ENCODE measurements at places on chromosomes 6 and 20. TPM values are rescaled to one million over a fixed set of nuclear protein-coding genes. Genes with fewer than 3 reads are reported as not detected.

The ADGB gene
- not detected for total RNA-seq

The BPIFA1 gene
- not detected for total RNA-seq

The PRR3 gene
- 31.4 TPM for total RNA-seq

The SIRPD gene
- total RNA-seq, result not detected

The ADAM33 gene
- total RNA-seq, result not detected

The KCNK16 gene
- not detected for total RNA-seq

The RPP21 gene
- total RNA-seq, result 159 TPM

The SEMG1 gene
- not detected for total RNA-seq

GRCh38 chr6:17381424-17382147, 11.8 kb upstream of the CAP2 start:
- H3K4me1 ChIP-seq, result no peaks in the 10 kb centered on the region
- no peak overlapping the region for H3K4me3 ChIP-seq
- no peaks in the 10 kb centered on the region for H3K27me3 ChIP-seq
- no peak for DNase-seq

GRCh38 chr6:132715204-132715603, 1.3 kb upstream of the VNN1 start:
- no peak overlapping the region for H3K4me3 ChIP-seq
- no peaks in the 10 kb centered on the region for H3K36me3 ChIP-seq
- no peaks in the 10 kb centered on the region for H3K27me3 ChIP-seq
- H3K27ac ChIP-seq, result no peak overlapping the region
- H3K4me1 ChIP-seq, result no peaks in the 10 kb centered on the region

DNA sequence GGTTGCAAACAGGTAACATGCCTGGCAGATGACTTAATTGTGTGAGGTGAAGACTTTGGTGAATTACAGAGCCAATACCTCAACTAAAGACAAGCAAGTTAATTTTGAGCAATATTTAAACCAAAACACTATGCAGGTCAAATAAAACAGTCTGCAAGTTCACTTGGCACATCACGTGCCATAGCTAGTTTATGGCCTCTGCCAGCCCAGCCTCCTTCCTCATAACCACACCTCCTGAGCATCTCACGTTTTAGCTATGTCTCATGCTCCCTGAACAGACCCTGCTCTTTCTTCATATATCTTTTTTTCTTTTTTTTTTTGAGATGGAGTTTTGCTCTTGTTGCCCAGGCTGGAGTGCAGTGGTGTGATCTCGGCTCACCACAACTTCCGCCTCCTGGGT, 4.5 kb upstream of the CNBD2 start:
- H3K4me1 ChIP-seq, result no peaks in the 10 kb centered on the region
- no peak for DNase-seq
- H3K4me3 ChIP-seq, result no peak overlapping the region
- H3K27ac ChIP-seq, result no peak overlapping the region
- H3K36me3 ChIP-seq, result no peaks in the 10 kb centered on the region

GRCh38 chr6:78400076-78400475, 467.3 kb upstream of the IRAK1BP1 start:
- no peaks in the 10 kb centered on the region for H3K27me3 ChIP-seq
- DNase-seq, result no peak
- H3K36me3 ChIP-seq, result no peaks in the 10 kb centered on the region
- H3K4me1 ChIP-seq, result no peaks in the 10 kb centered on the region
- H3K4me3 ChIP-seq, result no peak overlapping the region
- no peak overlapping the region for H3K27ac ChIP-seq

GRCh38 chr6:108578166-108578565, 17.4 kb downstream of the FOXO3 start:
- H3K27me3 ChIP-seq, result no peaks in the 10 kb centered on the region
- no peak overlapping the region for H3K4me3 ChIP-seq
- DNase-seq, result no peak
- no peak overlapping the region for H3K27ac ChIP-seq
- peaks cover 64% of the 10 kb centered on the region for H3K4me1 ChIP-seq

GRCh38 chr6:164967102-164967501, 342.3 kb downstream of the C6orf118 start:
- DNase-seq, result no peak
- no peaks in the 10 kb centered on the region for H3K4me1 ChIP-seq
- H3K27ac ChIP-seq, result no peak overlapping the region
- no peak overlapping the region for H3K4me3 ChIP-seq
- H3K27me3 ChIP-seq, result no peaks in the 10 kb centered on the region
- no peaks in the 10 kb centered on the region for H3K36me3 ChIP-seq

DNA sequence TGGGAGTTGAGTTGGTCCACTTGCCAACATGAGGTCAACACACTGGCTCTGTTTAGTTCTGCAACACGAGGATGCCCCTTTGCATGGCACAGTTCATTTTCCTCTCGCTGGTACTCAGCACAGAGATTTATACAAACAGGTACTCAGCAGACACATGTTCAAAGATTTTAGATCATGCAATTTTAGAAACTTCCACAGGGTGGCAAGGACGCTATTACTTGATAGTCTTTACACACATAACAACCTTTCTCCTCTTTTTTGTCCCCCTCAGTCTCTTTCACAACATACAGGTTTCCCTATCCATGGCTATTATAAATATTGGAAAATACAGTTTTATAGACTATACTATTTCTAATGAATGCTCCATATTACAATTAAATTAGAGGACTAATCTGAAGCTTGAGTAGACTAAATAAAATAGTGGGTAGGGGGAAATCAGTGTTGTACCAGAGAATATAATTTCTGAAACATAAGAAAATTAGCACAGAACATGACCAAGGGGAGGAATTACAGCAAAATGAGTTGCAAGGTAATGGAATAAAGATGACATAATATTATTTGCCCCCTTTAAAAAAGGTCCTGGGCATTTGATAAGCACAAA, 331.8 kb upstream of the BTBD3 start:
- no peak overlapping the region for H3K27ac ChIP-seq
- DNase-seq, result no peak
- H3K4me1 ChIP-seq, result no peaks in the 10 kb centered on the region
- no peaks in the 10 kb centered on the region for H3K36me3 ChIP-seq

GRCh38 chr6:44021589-44022295, 105.5 kb downstream of the MRPL14 start:
- H3K27ac ChIP-seq, result no peak overlapping the region
- no peaks in the 10 kb centered on the region for H3K27me3 ChIP-seq
- H3K4me3 ChIP-seq, result no peak overlapping the region
- 0 out of 3 replicates have a peak, but pooled peaks cover 3% of the 10 kb centered on the region for H3K4me1 ChIP-seq
- no peak for DNase-seq
- no peaks in the 10 kb centered on the region for H3K36me3 ChIP-seq

GRCh38 chr6:139271056-139271455, 20.7 kb downstream of the TXLNB start:
- no peak overlapping the region for H3K27ac ChIP-seq
- H3K4me1 ChIP-seq, result no peaks in the 10 kb centered on the region
- no peaks in the 10 kb centered on the region for H3K36me3 ChIP-seq
- peaks cover 6% of the 10 kb centered on the region for H3K27me3 ChIP-seq
- DNase-seq, result no peak
- H3K4me3 ChIP-seq, result no peak overlapping the region

- H3K4me3 ChIP-seq, result no peak overlapping the region
- peak; percentile 81 for DNase-seq
- H3K4me1 ChIP-seq, result peaks cover 34% of the 10 kb centered on the region
- H3K27me3 ChIP-seq, result no peaks in the 10 kb centered on the region
- no peaks in the 10 kb centered on the region for H3K36me3 ChIP-seq
- H3K27ac ChIP-seq, result peak overlapping the region; percentile 19
Measured at GRCh38 chr6:156992020-156992804, 215.0 kb downstream of the ARID1B start.

DNA sequence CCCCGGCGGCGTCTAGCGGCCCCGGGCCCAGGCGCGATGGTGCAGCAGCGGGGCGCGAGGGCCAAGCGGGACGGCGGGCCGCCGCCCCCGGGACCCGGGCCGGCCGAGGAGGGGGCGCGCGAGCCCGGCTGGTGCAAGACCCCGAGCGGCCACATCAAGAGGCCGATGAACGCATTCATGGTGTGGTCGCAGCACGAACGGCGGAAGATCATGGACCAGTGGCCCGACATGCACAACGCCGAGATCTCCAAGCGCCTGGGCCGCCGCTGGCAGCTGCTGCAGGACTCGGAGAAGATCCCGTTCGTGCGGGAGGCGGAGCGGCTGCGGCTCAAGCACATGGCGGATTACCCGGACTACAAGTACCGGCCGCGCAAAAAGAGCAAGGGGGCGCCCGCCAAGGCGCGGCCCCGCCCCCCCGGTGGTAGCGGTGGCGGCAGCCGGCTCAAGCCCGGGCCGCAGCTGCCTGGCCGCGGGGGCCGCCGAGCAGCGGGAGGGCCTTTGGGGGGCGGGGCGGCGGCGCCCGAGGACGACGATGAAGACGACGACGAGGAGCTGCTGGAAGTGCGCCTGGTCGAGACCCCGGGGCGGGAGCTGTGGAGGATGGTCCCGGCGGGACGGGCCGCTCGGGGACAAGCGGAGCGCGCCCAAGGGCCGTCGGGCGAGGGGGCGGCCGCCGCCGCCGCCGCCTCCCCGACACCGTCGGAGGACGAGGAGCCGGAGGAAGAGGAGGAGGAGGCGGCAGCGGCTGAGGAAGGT, 715 bp downstream of the SOX12 start:
- DNase-seq, result peak; percentile 57
- H3K4me3 ChIP-seq, result peak overlapping the region; percentile 65
- H3K27ac ChIP-seq, result peak overlapping the region; percentile 95
- peaks cover 30% of the 10 kb centered on the region for H3K36me3 ChIP-seq

GRCh38 chr20:18391686-18392085, 75.1 kb downstream of the DZANK1 start:
- H3K36me3 ChIP-seq, result no peaks in the 10 kb centered on the region
- no peak overlapping the region for H3K27ac ChIP-seq
- no peak overlapping the region for H3K4me3 ChIP-seq
- peaks cover 15% of the 10 kb centered on the region for H3K27me3 ChIP-seq
